ENCODE measurements at places on chromosomes 3 and 15.

DNA sequence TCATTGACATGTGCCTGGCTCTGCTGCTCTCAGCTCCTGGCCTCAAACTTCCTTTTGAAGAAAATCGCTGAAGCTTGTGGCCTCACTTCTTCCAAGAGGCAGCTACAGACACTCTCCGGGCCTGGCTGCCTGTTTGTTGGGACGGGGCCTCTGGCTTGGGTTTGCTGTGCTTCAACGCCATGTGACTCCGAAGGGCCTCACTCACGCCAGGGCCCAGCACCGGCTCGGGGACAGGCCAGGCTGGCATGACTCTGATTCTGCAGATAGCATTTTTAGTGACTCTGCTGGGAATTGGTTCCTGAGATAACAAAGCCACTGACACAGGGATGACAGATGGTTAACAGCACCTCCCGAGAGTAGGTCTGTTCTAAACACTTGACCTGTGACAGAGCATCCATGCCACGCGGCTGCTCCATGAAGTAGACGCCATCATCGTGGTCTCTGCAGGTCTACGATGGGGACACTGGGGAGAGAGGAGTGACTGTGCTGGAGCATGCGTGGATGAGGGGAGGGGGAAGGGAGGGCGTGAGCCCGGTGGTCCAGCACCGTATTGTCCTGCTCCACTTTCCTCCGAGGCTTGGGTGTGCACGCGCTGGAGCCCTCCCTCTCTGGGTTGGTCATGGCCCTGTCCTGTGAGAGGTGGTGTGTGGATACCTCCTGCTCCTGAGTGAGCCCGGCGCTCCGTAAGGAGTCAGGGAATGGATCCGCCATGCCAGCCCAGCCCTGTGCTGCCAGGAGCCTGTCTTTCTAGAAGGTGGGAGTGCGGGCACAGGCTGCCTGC lies 133.6 kb downstream of the TJP1 start:
- no peak for DNase-seq

- DNase-seq = no peak
These were observed 36.0 kb downstream of the MNS1 start for GRCh38 chr15:56428821-56429458.

GRCh38 chr15:74954515-74954914 lies 2.1 kb downstream of the RPP25 start:
- DNase-seq = no peak

DNA sequence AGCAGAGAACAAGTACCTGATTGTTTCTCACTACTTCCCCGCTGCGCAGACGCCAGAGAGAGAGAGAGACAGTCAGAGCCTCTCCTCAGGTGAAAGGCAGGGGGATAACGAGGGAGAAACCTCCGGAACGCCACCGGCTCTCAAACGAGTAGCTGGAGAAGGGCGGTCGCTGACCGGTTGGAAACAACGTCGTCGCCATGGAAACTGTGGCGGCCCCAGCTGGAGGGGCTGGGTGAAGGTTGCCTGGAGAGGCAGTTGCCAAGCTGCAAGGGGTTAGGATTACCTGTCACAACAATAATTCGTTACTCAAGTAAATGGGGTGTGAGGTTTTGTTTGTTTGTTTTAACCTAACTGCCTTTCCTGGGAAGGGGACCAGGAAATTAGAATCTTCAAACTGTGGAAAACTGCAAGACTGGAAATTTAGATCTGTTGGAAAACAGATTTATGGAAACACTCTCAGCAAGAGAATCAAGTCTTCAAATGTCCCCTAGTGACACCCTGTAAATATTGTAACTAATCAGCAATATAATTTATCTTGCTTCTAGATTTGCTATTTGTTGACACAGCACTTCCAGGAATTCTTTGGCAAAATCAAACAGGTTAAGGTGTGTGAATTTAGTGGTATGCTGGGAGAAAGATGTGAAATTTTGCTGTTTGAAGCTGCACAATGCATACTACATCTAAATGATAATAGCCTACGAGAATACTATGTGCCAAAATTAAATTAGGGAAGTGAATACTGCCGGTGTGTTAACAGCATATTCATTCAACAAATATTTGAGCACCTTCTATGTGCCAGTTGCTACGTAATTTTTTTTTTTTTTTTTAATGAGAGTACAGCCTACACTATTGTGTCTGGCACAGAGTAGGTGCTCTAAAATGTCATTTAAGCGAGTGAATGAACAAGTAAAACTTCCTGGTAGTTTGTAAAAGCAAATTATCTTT lies at the start of gene DNAH12:
Gene DNAH12 (minus strand): TSS at position 164 of the 945 bp plus-strand sequence. CDS start 1,474 bp downstream, outside the sequence.
- DNase-seq = no peak

GRCh38 chr3:138653567-138653966 lies 45.0 kb downstream of the FAIM start:
- no peak for DNase-seq

- no peak for DNase-seq
These were observed 107.0 kb downstream of the ALCAM start for GRCh38 chr3:105473521-105474223.

DNA sequence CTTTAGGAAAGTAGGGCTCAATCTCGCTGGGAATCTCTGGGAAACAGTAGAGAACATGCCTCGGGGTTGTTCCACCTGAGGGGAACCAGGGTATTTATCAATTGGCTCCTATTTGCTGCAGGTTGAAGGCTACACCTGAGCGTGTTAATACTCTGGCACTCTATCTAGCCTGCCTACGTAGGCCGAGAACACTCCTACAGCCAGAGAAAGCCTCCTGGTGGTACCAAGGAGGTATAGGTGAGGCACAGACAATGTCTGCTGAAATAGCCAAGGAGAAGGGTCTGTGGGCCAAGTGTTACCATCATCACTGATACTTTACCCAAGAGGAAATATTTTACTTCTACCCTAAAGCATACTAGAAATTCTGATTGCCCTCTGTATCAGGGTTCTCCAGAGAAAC lies 341.0 kb upstream of the UBE2E2 start:
- no peak for DNase-seq

DNA sequence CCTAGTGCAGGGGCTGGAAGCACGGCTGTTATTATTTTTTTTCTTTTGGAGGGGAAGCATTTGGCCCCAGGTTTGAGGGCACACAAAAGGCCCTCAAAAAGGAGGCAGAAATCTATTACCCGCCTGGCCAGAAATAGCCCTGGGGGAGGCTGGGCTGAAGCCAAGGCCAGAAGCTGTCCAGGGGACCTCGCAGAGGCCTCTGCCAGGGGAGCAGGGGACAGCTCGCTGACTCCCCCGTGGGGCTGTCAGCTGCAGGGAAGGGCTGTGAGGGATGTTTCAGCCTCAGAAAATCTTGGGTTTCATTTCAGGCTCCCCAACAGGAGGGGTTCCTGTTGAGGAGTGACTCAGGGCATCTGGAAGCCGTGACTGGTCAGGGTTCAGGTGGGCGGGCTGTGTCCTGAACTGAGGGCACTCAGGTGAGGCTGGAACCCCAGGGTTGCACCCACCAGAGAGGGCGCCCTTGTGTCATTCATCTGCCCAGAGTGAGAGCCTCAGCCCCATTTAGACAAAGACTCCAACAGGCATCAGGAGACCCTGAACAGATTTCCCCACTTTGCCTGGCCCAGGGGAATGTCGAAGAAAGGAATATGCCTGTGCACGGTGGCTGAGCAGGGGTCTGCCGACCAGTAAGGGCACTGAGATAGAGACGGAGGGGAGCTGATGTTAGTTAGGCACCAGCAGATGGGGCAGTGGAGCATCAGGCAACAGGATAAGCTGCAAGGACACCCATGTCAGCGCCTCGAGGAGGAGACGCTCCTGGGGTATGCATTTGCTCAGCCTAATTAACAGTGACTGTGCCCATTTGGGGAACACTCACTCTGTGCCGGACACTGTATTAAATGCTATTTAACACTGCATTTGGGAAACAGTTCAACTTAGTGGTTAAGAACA lies 43.5 kb upstream of the SLC6A11 start:
- DNase-seq = no peak

GRCh38 chr3:135141160-135141559 lies 346.1 kb downstream of the EPHB1 start:
- no peak for DNase-seq

DNA sequence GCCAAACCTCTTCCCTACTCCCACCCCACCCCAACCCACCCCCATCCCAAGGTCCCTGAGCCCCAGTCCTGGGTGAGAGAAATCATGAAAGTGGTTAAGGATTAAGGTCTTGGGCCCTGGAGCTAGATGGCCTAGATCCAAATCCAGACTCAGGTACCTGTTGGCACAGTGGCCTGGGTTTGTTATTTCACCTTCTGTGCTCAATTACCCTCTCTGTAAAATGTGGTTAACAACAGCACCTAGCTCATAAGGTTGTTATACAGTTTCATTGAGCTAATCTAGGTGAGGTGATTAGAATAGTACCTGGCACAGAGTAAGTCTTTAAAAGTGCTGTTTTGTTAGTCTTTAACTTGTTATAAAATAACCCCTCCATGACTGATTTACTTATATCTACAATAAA lies 6.4 kb upstream of the SNUPN start:
- no peak for DNase-seq

DNA sequence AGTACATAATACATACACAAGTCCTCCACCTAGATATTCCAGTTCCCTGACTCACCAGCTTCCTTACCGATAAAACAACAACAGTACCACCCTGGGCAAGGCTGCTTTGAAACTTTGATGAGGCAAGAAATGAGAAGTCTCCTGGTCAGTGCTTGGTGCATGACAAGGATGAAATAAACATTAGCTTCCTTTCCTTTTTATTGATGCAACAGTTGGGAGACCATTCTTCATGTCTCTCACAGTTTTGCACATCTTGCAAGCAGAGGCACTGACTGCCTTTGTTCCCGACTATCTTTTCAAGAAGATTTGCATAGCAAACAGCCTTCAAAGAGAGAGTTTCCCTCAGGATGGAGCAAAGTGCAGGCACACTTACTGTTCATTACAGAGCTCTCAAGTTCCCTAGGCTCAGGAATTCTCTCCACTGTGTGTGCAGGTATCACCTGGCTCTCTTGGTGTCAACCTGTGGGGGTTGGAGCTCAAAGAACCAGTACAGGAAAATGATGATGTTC lies 65.2 kb downstream of the MYLK start:
- DNase-seq = no peak

DNA sequence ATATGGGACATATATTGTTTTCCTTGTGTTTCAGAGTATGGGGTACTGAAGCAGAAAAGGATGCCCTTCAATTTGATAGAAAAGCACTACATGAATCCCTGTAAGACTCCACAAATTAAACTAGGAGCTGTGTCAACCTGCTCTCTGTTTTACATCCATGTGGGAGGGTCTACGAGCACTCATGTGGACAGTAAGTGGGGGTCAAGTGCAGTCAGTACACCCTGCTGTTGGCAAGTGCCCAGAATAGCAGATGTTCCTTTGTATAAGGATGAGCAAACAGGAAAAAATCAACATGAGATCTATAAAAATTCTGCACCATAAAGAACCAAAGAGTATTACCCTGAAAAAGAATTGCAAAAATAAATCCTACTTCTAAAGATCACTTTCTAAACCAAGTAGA lies 659.9 kb downstream of the SI start:
- DNase-seq = no peak

GRCh38 chr15:69538379-69538778 lies 85.8 kb downstream of the RPLP1 start:
- DNase-seq = no peak

- DNase-seq = no peak
These were observed 144.7 kb upstream of the CGNL1 start for GRCh38 chr15:57231559-57231958.

GRCh38 chr3:66198437-66199088 lies 22.2 kb upstream of the SLC25A26 start:
- DNase-seq = no peak

GRCh38 chr3:190053919-190054672 lies 66.6 kb downstream of the P3H2 start:
- no peak for DNase-seq

GRCh38 chr3:184815046-184815930 lies 3.3 kb downstream of the VPS8 start:
- DNase-seq = no peak

DNA sequence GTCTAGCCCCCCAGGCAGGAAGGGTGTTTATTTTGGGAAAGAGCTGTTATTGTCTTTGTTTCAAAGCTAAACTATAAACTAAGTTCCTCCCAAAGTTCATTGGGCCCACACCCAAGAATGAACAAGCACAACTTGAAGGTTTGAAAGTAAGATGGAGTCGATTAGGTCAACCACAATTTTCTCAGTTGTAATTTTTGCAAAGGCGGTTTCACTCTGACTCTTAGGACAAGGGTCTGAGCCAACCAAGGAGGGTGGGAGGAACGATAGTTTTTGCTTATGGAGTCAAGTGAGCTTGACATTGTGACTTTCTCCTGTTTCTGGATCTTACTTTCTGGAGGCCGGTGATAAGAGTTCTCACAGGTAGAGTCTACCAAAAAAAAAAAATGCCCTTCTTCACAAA lies 5.8 kb upstream of the ZNF770 start:
- DNase-seq = no peak

DNA sequence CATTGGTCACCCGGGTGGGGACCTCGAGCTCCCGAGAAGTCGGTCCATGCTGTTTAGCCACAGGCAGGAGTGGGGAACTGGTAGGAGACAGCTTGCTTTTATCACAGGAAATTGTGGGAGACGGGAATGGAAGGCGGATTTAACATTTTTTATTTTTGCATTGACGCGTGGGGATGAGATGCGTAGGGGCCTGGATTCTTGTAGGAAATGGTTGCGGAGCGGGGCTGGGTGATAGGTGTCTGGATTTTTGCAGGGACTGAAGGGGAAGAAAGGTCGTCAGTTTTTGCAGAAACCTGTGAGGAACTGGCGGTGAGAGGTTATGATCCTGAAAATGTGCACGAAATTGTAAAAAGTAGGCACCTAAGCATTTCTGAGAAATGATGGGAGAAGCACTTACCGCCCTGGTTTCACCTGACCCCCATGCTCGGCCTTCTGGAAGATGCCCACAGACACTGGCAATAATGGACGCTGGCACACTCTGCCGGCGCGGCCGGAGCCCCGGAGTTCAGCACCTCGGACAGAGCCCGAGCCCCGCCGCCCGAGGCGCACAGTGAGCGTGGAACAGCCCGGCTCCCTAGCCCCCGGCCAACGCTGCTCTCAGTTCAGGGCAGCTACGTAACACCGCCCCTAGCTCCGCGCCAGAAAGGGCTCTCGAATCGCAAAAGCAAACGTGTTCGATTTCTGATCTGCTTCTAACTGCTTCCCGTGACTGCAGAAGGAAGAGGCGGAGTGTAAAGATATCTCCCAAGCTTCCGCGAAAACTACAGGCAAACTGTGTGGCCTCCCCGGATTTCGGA lies 928 bp downstream of the ANKRD34C start:
- DNase-seq = no peak

All from T-helper 17 cell (primary cell).